ENCODE measurements at places on chromosomes 6 and 20.

- DNase-seq: no peak
Measured at GRCh38 chr20:57092112-57092899, 174.1 kb downstream of the BMP7 start.

DNA sequence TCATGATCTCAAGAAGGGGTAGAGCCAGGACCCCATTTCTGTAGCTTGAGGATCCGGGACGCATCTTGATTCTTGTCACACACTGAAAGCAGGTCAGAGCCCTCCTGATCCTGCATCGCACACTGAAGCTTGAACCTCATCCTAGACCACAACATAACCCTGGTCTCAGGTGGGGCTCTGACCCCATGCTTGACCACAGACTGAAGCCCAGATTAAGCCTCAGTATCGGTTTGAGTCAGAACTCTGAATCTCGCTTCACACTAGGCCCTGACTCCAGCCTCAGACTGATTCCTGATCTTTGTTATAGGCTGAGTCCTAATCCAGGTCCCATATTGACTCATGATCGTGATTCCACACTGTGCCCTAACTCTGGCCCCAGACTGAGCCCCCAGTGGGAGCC, 8.5 kb upstream of the RSPO4 start:
- no peak for DNase-seq

DNA sequence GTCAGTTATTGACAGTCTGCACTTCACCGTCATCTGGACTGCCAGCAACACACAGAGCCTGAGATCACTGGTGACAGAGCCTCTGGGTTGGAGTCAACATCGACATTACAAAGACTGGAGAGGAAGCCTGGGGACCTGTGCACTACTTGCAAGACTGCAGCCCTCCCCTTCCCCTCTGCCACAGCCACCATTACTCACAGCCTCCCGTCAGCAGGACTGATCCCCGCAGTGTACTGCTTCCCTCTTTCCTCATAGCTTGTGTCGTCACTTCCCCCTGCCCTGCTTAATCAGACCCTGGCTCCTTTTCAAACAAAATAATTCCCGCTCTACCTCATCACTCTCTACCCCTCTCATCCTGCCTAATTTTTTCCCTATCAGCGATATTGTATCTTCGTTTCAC, 235.5 kb upstream of the KCNQ5 start:
- DNase-seq: no peak

GRCh38 chr6:159035891-159036290, 8.9 kb downstream of the TAGAP start:
- DNase-seq: no peak

- no peak for DNase-seq
Measured at GRCh38 chr6:102736941-102737368, 1343.4 kb downstream of the GRIK2 start.

DNA sequence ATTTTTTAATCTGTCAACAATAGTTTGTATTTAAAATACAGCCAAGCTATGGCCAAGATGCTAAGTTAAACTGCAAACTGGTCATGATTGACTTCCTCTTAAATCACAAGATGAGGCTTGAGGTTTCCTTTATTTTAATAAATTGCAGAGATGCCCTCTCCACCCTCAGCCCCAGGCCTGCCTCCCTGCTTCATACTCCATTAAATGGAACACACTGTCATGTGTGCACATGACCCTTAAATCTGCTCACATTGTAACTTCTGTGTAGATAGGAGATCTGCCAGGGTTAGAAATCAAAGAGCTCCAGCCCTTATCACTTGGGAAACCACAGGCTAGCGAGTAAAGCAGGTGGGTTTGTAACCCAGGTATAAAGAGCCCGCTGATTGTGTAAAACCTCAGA, 20.8 kb downstream of the DUSP22 start:
- DNase-seq: no peak

DNA sequence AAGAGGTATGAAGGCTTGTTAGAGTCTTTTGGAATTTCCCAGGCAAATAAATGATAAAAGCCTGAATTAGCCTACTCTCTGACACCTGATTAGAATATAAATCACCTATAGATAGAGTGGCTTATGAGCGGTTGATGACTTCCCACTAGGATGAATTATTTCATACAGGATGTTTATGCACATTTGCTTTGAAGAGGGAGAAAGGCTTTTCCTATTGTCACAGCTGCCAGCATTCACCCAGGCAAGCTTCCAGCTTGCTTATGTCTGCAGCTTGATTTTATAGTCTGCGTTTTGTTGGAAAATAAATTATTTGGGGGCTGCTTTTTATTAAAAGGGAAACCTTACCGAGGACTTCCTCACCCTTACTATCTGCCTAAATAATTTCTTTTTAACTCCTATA, 51.3 kb upstream of the EIF2S2 start:
- no peak for DNase-seq

DNA sequence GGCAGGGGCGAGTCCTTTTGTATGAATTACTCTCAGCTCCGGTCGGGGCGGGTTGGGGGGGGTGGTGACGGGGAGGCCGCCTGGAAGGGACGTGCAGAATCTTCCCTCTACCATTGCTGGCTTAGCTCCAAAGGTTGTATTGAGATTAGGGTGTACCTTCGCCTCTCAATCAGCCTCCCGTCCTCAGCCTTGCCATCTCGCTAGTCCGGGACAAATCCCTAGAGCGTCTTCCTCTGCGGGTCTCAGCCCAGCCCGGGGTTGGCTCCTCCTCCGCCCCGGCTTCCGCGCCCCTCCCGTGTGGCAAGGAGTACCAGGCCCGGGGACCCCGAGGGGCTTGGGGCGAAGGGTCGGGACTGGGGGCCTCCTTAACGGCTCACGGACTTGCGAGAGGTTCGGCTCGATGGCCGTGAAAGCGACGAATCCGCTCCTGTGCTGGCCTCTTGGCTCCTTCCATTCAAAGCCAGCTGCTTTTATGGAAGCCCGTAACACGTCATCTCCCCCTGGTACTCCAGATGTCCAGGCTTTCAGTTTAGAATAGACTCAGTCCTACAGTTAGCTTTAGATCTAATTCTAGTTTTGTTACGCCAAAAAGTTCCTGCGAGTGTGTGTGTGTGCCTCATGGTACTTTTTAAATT, 636 bp upstream of the EEF1A1 start:
- DNase-seq: no peak

DNA sequence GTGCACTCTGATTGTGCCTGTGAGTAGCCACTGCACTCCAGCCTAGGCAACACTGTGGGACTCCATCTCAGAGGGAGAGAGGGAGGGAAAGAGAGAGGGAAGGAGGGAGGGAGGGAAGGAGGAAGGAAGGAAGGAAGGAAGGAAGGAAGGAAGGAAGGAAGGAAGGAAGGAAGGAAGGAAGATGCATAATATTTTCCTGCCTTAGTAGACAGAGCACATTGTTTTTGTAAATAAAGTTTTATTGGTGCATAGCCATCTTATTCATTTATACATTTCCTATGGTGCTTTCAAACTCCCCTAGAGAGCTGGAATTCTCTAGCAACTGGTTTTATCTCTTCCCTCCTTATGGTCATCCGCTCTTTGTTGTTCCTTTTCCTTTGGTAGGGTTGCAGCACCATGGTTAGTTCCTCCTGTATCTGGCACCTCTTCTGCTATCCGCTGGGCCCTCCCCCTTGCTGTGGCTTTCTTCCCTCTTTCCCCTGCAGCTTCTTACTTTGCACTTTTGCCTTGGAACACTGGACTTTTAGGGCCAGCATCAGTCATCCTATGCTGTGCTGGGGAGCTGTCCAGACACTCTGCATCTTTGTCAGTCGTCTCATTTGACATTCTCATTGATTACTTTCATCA, 20.2 kb downstream of the GPR6 start:
- DNase-seq: no peak

- DNase-seq: no peak
Measured at GRCh38 chr6:24566020-24566767, 71.4 kb downstream of the ALDH5A1 start.

DNA sequence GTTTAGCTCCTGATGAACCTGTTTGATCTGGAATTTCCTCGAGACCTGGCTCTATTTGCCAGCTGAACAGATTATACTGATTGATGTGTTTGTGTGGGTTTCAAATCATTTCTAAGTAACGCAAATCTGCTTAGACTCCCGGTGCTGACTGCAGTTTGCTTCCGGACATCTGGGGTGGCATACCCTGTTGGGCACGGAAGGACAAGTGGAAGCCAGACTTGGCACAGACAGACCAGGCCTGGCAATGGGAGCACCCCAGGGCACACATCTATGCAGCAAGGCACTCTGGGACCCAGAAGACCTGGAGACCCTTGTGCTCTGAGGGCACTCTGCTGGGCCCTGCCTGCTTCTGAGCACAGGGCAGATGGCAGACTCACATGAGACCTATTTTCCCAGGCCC, 433.7 kb upstream of the CHD6 start:
- DNase-seq: no peak

DNA sequence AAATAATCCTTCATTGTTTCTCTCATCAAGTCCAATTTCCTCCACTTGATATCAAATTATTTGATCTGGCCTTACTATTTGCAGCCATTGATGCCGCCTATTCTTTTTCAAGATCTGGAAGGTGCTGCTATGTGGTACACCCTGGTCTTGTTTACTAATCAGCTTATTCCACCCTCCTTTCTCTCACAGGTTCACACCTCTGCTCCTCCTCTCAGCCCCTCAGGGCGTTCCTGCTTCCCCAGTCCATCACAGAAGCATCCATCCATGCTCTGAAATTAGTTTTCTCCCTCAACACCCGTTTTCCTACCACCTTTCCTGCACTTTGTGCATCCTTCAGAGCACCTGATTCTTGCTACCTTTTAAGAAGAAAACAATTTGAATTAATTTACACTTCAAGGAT, 183.6 kb downstream of the EPHA7 start:
- DNase-seq: no peak

DNA sequence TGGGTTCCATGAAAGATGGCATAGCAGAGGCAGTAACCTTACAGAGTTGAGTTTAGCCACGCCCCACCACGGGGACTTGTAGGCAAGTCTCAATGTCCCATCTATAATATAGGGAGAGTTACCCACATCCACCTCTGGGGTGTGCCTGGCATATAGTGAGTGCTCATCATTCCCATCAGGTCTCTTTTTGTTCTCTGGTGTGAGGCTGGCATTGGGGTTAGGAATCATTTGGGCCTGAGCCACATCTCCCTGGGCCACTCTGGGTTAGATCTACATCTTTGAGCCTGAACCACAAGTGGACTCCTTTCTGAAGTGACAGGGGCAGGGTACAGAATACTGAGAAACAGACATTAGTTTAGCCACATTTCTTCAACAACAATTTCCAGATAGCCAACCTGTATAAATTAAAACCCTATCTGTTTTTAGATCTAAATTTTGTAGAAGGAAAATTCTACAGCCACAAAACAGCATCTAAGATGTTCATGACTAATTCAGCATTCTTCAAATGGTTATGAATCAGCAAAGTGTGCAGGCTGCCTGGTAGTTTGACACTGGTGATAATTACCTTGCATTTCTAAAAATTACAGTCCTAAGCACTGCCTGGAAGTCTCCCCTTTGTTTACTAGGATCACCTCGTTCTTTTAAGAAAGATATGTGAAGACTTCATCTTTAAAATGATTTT, 20.1 kb downstream of the RNF24 start:
- no peak for DNase-seq

DNA sequence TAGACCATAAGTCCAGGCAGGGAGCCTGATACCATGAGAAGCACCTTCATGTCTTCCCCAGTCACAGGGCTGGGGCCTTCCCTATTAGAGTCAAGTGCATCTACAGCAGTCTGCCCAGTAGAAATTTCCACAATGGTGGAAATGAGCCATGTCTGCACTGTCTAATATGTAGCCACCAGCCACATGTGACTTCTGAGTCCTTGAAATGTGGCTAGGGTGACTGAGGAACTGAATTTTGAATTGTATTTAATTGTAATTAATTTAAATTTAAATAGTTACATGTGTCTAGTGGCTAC, 300.2 kb downstream of the CLIC5 start:
- no peak for DNase-seq

DNA sequence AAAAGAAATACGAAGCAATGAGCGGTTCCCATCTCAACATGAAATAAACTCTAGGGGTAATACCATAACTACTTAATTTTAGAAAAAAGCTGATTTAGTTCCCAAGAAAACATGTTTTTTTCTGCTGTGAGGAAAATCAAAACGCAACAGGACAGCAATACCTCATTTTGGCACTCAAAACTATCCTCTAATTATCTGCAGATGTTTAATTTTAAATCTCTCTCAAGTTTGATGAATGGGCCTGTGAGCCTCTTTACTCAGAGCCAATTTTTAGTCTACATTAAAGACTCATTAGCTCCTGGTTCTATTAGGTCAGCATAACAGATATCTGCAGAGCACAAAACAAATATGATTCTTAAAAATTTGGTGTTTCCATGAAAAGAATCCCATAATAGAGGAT, 28.1 kb downstream of the RNF24 start:
- no peak for DNase-seq

- no peak for DNase-seq
Measured at GRCh38 chr6:11609324-11610071, 71.9 kb downstream of the TMEM170B start.

GRCh38 chr6:157569543-157569942, 188.6 kb downstream of the ZDHHC14 start:
- no peak for DNase-seq

- no peak for DNase-seq
Measured at GRCh38 chr6:163775313-163775712, 360.8 kb downstream of the QKI start.

Measured in activated CD8-positive, alpha-beta memory T cell treated with anti-CD3 and anti-CD28 coated beads for 4 hours (primary cell).